ENCODE measurements at places on chromosomes 12 and 14.

DNA sequence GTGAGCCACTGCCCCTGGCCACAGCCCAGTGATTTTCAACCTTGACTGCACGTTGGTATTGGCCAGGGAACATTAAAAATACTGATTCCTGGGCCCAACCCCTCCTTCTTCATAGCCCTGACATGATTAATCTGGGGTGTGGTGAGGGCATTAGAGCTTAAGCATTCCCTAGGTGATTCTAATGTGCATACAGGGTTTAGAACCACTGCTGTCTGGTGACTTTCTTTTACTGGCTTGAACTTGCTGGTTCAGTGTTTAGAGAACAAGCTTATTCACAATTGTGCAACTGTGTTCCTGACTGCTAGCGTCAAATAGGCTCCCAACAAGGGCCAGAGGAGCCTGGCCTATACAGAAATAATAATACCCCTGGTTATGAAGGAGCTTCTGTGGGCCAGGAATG is 488.8 kb upstream of the CCDC196 start:
- DNase-seq, result no peak

GRCh38 chr14:98138666-98139065 is 1133.3 kb downstream of the BCL11B start:
- DNase-seq, result peak; percentile 20

DNA sequence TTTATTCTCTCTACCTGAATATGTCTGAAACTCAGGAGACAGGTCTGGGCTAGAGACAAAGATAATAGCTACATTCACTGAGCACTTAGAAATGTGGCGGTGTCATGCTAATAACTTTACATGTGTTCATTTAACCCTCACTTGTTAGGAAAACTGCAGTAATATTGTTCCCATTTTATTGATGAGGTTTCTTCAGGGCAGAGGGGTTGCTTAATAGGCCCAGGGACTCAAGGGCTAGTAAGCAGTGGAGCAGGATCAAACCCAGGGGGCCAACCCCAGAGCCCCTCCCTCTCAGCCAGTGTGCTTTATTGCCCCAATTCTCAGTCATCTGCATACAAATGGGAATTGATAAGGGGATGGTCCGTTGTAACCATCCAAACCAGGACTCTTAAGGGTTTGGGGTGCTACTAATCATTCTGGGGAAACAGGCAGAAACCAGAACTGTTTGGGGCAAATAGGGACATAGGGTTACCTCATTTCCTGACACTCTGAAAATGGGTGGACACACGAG is 142.8 kb upstream of the AMIGO2 start:
- DNase-seq, result no peak

DNA sequence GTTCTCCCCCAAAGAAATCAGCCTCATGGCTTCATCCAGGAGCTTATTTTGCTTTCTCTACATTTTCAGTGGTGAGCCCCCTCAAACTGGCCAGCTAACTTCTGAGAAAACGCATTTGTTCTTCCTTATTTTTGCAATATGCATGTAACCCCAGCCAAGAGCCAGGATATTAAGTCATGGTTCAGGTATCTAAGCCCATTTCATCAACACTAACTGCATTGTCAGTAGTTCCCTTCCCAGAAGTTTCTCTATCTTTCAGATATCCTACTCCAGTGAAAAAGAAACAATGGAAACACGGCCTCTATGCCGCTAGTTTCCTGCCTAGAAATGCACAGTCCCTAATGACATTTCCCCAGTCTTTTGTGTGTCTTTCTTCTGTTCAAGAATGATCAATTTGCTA is 102.8 kb upstream of the RASSF8 start:
- DNase-seq, result peak; percentile 96

DNA sequence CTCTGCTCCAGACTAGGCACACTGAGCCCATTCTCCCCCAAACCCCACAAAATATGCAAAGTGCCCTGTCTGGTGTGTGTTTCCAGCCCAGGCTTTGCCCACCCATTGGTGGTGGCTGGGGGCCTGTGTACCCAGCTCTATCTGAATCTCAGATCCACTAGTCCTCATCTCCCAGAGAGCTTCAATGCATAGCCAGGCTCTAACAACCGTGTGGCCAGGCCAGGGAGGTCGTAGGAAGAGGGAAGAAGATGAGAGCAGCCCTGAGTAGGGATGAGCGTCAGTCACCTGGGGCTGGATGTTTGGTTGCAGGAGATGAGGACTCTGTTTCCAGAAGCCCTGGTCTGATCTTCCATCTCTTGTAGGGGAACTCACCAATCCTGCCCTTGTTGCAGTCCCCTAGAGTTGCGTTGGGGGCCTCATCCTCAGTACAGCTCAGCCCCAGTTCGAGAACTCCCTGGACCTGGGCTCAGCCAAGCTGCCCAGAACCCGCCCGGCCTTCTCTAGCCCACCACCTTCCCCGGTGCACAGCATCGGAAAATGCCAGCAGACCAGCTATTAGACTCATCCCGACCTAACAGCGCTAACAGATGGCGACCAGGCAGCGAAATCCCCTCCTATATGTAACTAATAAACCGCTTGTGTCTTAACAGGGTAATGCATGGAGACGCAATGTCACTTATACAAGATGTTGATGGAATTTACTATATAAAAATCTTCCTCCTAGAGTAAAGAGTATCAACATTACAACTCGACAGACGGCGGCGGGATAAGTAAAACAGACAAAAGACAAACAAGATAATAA is 3.2 kb upstream of the LHX5 start:
- DNase-seq, result no peak

- no peak for DNase-seq
These were observed 416.5 kb downstream of the VRK1 start for GRCh38 chr14:97213720-97214119.

- DNase-seq, result no peak
These were observed 39.6 kb downstream of the GPATCH2L start for GRCh38 chr14:76191297-76191696.

DNA sequence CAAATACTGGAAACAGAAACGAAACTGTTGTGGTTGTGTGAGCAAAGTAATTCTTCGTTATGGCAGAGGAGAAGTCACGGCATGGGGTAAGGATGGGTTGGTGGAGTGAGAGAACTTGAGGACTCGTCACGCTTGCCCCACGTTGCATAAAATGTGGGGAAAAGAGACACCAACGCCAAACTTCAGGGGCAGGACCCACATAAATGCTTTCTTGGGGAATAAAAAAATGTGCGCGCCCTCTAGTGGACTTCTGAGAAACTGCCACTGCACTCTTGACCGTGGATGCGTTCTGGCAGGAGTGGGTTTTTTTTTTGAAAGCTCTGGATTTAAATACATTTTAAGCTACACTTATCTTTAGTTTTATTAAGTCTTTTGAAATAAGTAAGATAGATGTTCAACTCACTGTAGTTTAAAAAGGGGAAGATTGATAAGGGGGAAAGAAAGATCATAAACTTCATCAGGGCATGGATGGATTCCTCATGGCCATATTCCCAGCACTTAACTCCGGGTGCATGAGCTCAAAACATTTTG is 4.1 kb upstream of the IGF1 start:
- peak; percentile 71 for DNase-seq

GRCh38 chr12:58712976-58713375 is 207.3 kb downstream of the LRIG3 start:
- no peak for DNase-seq

GRCh38 chr14:53850714-53851296 is 105.8 kb downstream of the BMP4 start:
- peak; percentile 70 for DNase-seq

DNA sequence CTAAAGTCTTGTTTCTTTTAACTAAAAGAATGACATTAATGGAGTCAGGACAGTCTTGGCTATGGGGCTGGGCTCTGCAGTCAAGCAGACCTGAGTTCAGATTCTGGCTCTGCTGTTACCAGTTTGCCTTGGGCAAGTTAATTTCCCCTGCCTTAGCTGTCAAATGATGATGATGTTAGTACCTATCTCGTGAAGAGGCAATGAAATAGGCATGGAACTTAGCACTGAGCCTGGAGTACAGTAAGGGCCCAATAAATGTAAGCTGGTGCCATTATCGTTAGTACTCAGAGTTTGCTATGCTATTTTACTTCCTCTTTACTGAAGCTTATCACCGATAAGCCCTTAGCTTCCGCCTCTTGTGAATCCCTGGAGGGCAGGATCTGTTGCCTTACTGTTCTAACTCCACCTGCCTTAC is 8.5 kb downstream of the FBXW8 start:
- DNase-seq, result no peak

DNA sequence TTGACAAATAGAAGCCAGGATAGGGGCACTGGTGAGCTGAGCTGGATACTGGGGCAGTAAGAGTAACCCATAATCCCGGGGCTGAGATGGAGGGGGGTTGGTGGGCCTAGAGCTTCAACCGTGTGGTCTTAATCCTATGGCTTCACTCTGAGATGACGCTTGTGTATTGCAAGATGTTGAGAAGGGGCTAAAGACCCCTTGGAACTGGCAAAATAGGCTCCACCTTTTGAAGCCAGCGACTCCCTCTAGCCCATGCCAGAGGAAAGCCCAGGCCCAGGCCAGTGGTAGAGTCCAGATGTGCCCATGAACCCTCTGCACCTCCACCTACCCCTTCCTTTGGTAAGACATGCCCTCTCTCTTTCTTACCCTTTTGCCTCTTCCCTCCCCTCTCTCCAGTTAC is 4.6 kb downstream of the HOXC12 start:
- DNase-seq, result no peak

GRCh38 chr12:21934173-21934572 is 7.1 kb downstream of the ABCC9 start:
- no peak for DNase-seq

DNA sequence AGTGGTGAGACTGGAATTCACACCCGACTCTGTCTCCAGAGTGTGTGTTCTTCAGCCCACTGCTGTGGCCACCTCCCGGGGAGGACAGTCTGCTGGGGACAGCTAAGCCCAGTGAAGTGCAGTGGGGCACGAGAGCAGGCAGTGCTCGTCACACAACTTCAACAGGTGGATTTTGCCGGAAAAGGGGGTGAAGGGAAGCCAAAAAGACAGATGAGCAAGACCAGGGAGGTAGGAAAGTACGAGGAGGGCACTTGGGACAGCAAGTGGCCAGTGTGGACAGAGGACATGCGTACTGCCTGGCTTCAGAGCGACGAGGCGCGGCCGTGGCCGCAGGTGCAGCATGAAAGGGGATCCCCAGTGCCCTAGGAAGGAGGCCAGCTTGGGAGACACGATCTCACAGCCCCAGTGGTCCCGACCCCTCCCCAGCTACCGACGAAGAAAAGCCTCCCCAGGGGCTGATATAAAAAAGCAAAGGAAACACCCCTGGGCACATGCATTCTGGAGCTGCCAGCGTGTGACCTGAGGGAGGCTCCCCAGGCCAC is 96.1 kb downstream of the FBXL14 start:
- DNase-seq, result no peak

DNA sequence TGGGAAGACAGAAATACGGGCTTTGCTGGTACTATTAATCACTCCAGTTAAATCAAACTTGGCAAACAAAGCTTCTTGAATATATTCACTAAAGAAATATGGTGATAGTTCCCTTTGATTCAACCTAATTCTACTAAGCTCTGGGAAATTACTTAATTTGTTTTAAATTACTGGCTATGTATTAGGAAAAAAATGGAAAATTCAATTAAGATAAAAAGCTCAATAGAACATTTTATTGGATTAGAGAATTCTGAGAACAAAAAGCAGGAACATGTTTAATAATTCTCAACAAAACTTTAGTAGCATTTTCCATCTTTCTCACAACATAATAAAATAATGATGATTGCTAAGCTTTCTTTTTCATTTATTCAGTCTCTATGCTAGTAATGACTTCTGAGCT is 30.2 kb downstream of the BDKRB1 start:
- DNase-seq, result no peak
